NCI-H1930 (cell line): ENCODE measurements at places on chromosomes 7 and 10.

DNA sequence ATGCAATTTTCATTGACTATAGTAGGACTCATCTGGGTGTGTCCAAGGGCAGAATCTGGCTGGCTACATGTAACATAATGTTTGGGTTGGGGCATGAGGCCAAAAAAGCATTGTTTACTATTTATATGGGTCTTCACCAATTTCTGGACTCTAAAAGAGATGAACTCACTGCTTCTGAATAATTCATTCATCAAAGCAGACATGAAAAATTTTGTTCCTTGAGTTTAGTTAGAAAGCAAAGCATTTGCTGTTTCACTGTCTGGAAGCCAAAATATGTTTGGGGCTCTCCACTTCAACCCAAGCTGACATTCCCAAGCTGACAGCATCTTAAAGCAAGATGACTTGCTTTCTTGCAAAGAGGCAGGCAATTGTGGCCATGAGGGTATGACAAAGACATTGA, 670.6 kb downstream of the SUGCT start:
- no peak for DNase-seq

- DNase-seq, result no peak
Measured at GRCh38 chr10:3000048-3000447, 67.3 kb upstream of the PFKP start.

- DNase-seq, result no peak
Measured at GRCh38 chr10:15478950-15479349, 107.9 kb upstream of the FAM171A1 start.

DNA sequence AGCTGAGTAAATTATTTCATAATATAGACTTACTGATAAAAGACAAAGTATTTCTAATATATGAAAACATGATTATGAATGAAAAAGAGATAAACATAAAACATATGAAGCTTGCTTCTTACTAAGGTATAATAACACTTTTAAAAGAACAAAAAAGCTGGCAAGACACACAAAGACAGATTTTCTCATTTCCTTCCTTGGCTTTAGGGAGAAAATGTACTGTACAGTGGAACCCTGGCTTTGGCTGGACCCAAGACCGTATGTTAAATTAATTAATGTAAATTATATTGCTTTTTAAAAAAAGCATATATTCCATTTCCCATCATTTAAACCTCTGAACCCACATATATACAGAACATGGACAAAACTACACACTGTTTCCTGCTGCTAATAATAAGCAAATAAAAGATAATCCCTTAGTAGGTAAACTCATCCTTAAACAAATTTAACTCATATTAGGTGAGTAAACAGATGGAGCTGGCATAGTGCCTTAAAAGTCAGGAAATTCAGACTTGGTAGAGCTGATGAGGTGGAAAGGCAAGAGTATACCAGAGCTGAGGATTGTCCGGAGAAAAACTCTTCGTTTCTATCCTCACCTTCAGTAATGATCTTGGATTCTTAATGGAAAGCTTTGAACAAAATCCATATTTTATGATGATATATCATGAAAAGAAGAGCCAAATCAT, 1016.4 kb upstream of the KCND2 start:
- no peak for DNase-seq

DNA sequence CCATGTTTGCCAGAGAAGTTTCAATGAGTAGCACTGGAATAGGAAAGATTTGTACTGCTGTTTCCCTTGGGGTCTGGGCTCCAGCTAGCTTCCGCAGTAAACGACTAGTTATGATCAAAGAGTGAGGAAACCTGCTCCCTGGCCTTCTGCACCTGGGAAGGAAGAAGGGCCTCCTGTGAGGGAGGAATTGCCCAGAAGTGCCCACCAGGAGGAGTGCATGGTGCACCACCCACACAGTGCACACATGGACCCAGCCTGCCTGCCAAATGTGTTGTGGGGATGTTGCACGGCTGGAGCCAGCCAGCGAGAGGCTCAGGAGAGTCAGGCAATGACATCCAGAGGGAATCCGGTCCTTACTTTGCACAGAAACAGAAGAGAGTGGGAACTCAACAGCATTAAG, 27.0 kb upstream of the FAM107B start:
- no peak for DNase-seq

DNA sequence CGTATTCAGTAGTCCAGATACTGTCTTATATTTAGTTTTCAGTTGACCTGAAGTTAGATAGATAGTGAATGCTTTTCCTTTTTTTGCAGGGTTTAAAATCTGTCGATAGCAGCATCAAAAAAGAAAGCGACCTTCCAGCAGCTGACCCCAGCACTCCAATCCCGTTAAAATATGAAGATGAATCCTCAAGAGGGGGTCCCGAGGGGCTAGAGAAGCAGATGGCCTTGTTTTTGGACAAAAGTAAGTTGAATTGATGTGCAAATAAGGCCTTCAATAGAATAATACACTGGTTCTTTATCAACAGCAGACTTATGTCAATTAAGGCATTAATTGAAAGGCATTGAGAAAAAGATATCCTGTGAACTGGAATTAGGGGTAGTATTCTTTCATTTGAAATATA, 18.7 kb downstream of the EDRF1 start:
- no peak for DNase-seq

GRCh38 chr10:121525251-121526134, 72.8 kb downstream of the FGFR2 start:
- DNase-seq, result no peak

DNA sequence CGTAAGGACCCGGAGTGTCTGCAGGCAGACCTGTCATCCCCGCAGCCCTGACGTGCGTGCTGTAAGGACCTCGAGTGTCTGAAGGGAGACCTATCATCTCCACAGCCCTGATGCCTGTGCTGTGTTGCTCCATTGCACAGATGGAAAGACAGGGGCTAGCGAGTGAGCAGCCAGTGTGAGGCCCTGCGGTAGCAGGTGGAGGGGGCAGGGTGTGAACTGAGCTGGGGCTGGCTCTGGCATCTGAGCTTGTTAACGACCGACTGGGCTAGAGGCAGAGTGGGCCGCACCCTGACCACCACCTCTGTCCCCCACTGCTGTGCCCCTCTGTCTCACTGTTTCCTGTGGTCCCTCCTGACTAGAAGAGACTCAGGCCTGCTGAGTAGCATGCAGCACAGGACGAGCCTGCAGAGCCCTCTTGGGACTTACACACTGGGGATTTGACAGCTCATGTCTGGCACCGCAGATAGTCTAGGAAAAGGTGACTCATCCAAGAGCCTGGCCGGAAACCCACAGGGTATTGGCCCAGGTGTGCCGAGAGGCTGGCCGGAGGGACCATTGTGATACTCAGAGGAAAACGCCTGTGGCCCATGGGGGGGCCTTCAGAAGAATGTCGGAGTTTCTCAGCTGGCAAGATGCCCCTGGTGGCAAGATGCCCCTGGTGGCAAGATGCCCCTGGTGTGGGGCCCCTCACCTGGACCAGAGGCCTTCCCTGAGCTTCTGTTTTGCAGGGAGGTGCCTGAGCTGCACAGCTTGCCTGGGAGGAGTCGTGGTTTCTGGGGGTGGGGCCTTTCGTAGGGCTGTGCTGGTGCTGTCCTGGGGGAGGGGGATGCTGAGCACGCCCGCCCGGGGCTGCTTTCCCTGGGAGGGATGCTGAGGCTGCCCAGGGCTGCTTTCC, 34.3 kb downstream of the INPP5A start:
- DNase-seq, result no peak

GRCh38 chr7:77310982-77311381, 105.2 kb downstream of the GSAP start:
- no peak for DNase-seq

DNA sequence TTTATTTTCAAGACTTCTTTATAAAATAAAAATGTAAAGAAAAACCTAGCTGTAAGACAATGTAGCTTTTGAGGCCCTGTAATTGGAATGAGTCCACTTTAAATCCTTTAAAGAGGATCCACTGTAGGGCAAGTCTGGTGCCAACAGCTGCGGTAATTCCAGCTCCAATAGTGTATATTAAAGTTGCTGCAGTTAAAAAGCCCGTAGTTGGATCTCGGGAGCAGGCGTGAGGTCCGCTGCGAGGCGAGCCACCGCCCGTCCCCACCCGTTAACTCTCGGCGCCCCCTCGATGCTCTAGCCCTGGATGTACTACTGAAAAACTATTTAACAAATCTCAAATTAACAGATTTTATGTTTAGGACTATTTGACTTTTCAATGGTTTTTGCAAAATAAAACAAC, 414.7 kb upstream of the SEMA3C start:
- no peak for DNase-seq

GRCh38 chr10:7480742-7481367, 70.0 kb upstream of the SFMBT2 start:
- no peak for DNase-seq

DNA sequence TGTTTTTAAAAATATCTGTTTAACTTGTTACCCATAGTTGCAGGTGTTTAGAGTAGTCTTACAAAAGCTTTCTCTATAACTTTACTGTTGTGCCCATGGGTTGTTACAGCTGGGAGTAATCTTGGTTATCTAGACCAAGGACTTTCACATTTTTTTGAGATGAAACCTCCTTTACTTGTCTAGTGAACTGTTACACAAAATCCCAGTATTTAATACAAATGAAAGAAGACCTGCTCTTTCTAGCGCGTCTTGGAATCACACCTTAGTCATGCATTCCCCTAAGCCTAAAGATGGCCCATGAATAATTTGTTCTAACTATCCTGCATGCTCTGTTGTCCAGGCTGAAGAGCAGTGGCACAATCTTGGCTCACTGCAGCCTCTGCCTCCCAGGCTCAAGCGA, 38.0 kb downstream of the CSGALNACT2 start:
- DNase-seq, result no peak

- DNase-seq, result no peak
Measured at GRCh38 chr10:44426247-44427034, 41.5 kb upstream of the CXCL12 start.

- DNase-seq, result no peak
Measured at GRCh38 chr7:115881476-115881875, 149.1 kb downstream of the TFEC start.

DNA sequence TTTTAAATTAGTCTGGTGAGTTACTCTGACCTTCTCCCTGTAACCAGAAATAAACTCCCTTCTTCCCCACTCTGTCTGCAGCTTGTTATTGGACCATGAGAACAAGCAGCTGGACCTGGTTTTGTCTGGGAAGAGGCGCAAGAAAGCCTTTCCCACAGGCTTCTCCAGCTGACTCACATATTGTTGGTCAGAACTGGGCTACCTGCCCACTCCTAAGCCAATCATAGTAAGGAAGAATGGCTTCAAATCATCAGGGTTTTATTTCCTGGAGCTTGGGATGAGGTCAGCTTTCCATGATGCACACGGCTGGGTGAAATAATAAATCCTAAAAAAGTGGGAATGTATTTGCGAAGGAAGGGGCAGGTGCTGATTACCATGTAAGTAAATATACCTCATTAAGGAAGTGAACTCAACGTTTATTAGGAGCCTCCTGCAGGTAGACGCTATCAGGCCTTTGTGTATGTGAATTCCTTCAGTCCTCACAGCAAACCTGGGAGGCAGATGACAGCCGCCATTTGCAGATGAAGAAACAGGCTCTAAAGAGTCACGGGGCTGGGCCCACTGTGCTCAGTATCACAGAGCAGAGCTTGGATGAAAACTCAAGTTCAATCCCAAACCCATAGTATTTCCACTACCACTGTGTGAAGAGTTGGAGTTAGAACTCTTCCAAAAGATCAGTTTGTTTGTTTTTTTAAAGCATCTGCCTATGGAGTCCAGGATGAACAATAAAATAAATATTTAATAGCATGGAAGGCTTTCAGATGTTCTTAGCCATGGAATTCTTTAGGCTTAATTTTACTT, 32.8 kb downstream of the IL15RA start:
- no peak for DNase-seq

- no peak for DNase-seq
Measured at GRCh38 chr7:130988443-130988842, 254.4 kb upstream of the KLF14 start.

DNA sequence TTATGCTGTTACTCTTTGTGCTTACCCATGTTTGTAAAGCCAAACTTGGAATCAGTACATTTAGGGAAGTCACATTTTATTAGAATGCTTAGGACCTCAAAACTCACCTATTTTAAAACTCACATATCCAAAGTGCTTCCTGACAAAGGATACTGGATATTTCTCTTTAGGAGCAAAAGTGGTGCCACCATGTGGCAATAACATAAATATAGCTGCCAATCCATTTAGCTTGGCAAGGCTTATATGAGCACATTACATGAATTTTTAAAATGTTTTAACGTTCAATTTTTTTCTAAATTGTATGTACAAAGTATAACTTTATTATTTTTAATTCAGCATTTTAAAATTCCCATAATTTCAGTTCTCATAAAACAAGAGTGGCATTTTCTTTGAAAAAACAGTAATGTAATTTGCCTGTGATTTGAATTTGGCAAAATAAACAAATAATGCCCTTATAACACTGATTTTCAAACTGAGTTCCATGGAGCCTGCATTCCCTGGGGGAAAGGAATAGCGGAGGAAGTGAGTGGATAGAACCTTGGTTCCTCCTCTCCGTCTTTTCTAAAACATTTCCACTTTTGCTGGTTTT, 75.4 kb downstream of the HDAC9 start:
- peak; percentile 13 for DNase-seq

DNA sequence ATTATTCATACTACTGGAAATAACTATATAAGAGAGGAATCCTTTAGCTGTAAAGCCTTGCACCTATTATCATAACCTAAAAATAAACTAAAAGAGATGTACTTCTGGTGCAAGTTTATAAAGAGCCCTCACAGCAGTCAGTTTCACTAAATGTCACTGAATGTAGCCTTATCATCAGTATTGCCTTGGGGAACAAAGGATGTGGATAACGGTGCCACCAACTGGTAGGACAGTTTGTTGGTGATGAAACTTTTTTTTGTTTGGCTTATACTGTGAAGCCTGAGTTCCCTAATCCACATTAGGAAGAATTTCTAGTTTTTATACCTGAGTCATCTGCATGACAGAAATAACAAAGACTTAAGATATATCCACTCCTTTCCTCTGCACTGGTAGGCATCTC, 117.9 kb upstream of the COL1A2 start:
- peak; percentile 8 for DNase-seq

GRCh38 chr7:22269963-22270362, 87.0 kb downstream of the RAPGEF5 start:
- no peak for DNase-seq

DNA sequence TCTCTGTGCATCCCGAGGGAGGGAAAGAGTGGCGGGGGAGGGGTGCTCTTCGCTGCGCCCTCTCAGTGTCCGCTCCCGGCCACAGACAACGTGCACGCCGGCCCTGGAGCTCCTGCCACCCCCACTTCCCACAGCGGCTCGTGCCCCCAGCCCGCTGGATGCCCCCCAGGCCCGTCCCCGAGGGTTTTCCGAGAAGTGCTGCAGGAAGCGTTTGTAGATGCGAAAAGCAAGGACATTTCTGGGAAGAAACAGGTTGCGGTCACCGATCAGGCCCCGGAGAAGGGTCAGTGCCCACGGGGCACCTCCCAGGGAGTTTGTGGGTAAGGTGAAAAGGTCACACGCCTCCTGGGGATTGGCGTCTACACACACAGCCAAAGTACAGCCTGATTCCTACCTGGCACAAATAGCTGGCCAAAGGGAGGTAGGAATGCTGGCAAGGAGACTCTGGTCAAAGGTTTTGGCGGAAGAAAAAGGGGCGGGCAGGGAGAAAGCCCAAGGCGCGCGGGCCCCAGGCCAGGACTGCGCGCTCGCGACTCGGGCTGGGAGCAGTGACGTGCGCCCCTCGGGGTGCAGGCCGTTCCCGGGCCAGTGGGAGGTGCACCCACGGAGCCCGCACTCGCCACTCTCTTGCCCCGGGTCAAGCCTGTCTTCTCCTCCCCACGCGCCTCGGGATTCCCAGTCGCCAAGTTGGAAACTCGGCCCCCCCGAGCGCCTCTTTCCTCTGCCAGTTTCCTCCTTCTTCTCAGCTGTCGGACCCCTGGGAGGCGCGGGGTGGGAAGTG, 1.5 kb upstream of the NRP1 start:
- DNase-seq, result no peak
